Upper lobe of left lung (tissue), 6 donors: ENCODE measurements at places on chromosomes 12 and 14.

DNA sequence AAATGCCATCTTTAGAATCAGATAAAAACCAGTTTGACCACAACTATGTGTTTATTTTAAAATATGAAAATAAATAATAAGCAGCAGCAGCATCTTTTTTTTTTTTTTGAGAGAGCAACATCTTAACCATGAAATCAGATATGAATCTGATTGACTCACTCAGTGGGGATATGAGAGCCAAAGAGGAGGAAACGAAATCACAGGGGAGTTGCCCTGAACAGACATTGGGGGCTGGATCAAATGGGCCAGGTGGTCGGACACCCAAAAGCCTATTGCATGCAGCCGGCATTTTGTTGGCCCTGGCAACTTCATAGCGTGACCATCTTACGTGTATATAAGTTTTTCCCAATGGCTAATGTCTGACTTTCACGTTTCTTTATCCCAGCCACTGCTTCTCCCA lies 321.1 kb downstream of the NPAS3 start:
- no peak for DNase-seq

- no peak for DNase-seq
These were observed 16.0 kb downstream of the EIF2B2 start for GRCh38 chr14:75018694-75019093.

DNA sequence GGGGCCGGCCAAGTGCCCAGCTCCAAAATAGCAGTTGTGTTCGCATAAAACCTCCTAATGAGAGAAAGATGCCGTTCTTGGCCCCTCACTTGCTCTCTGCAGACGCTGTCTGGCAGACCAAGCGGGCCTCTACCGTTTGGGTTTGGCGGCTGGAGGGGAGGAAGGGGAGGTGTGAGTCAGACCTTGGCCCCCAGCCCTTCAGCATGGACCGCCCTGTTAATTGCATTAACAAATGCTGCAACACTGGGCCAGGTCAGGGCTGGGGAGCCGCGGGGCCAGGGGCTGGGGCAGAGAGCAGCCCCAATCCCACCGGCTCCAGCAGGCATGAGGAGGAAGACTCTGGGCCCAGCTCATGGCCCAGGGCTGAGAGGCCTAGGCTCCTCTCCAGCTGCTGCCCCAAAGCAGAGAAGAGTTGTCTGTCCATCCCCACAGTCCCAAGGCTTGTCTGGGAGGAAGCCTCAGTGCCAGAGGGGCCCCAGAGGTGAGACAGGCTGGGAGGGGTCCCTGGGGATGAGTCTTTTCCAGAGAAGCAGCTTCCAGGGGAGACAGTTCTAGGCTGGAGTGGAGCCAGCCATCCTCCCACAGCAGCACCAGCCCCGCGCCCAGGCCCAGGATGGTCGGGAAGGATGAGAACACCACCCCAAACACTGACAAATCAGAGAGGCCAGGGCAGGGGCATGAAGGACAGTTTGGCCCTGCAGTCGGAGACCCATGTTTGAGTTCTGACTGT lies 16.9 kb downstream of the LTBP2 start:
- peak; percentile 75 for DNase-seq

- DNase-seq, result no peak
These were observed 4.4 kb upstream of the KCNK10 start for GRCh38 chr14:88327497-88327896.

- no peak for DNase-seq
These were observed 67.4 kb downstream of the DDX51 start for GRCh38 chr12:132076711-132077110.

DNA sequence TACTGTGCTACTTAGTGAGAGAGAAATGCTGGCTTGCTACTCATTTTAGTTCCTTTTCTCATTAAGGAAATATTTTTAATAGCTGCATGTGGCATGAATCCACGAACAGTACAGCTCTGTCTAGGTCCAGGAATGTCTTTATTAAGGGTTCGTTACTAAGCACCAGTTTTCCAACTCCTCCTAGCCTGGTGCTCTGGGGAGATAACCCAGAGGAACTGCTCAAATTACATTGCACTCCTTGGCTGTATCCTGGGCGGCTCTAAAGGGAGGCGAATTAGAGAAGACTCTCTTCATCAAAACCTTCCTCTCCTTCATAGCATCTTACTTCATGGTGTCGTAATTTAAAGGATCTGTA lies 101.3 kb downstream of the PPM1A start:
- no peak for DNase-seq

- DNase-seq, result no peak
These were observed 298.9 kb downstream of the ITPR2 start for GRCh38 chr12:26534071-26534470.

DNA sequence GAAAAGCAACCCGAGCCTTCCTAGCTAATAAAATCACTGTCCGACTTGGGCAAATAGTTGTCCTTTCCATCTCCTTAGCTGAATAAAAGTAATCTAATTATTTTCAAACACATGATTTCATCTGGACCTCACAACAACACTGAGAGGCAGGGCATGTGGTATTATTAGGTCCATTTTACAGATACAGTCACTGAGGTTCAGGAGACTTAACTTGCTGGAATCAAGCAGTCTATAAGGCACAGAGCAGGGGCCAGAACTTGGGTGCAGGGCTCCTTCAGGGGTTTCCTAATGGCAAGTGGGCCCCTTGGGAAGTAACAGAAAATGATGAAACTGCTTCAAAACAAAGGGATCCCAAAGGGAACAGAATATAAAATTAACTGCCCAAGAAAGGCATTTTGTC lies 15.5 kb downstream of the PLXNC1 start:
- DNase-seq, result no peak

GRCh38 chr14:60640859-60641741 lies 8.2 kb downstream of the SIX1 start:
- no peak for DNase-seq

- no peak for DNase-seq
These were observed 11.7 kb upstream of the KCNA5 start for GRCh38 chr12:5031958-5032357.

DNA sequence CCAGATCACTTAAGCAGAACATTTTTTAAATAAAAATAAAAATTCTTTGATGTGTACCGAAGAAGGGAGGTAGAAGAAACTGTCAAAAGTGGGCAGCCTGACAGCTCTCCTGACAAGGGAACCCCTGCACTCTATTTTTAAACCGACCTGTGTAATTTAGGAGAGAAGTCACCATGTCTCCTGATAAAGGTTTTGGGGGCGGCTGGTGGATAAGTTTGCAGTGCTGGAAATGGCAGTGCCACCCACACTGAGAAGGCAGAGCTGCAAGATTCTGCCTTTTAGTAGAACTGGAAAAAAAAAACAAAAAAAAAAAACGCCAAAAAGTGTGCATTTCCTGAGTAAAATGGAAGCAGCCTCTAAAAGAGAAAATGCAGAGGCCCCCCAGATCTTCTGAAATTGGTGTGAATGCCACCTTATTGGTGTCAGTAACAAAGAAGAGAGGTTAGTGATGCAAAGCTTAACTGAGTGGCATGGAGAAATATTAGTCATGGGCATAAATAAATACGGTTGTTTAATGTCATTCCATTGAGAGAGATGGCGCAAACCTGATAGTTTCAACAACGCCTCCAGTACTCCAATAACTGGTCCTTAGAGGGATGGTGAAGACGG lies 24.7 kb downstream of the DUSP6 start:
- DNase-seq, result no peak

DNA sequence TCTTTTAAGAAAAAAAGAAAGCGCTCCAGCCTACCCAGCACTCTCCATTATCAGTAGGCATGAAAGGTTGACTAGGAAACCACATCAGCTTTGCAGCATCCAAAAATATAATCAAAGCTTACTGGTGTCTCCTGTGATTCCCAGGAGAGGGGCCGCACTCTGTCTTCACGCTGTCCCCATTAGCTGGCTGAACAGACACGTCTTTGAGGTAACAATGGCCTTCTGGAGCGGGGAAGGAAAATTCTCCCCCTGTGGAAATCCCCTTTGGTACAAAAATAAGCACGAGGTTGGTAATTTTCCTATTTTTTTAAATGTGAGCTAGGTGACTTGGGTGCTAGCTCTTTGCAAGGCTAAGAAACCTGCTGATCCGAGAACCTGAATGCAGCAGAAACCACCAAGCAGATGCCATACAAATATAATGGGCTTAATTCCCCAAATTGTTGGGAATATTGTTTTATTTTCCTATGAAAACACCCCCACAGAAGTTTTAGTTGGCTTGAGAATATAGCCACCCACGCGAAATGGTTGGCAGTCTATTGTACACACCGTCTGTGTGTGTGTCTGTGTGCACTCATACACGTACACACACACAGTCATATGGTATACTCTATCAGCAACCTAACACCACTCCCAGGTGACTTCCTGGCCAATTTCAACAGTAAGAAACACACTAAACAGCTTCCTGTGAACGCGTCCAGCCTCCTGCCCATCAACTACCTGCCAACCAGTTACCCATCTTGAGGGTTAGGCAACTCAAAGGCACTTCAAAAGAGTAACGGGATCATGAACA lies 71.2 kb downstream of the KSR2 start:
- no peak for DNase-seq

- peak; percentile 50 for DNase-seq
These were observed 6.6 kb upstream of the IKZF4 start for GRCh38 chr12:56014205-56014604.

GRCh38 chr12:116215023-116215422 lies 62.5 kb downstream of the MED13L start:
- DNase-seq, result no peak

DNA sequence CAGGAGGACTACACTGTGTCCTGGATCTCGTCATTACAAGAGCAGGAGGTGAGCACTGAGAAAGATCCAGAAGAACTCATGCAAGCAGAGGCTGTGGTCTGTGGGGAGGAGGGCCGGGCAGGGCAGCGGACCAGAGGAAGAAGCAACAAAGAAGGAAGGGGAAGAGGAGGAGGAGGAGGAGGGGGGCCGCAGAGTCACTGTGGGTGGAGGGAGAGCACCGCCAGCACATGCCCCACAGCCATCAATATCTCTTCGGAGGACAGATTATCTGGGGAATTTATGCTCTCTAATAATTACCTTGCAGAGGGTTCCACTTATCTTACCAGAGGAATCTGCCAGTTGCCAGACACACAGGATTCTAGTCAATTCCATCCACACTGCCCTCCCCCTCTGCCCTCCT lies 105.6 kb downstream of the DPF3 start:
- no peak for DNase-seq

DNA sequence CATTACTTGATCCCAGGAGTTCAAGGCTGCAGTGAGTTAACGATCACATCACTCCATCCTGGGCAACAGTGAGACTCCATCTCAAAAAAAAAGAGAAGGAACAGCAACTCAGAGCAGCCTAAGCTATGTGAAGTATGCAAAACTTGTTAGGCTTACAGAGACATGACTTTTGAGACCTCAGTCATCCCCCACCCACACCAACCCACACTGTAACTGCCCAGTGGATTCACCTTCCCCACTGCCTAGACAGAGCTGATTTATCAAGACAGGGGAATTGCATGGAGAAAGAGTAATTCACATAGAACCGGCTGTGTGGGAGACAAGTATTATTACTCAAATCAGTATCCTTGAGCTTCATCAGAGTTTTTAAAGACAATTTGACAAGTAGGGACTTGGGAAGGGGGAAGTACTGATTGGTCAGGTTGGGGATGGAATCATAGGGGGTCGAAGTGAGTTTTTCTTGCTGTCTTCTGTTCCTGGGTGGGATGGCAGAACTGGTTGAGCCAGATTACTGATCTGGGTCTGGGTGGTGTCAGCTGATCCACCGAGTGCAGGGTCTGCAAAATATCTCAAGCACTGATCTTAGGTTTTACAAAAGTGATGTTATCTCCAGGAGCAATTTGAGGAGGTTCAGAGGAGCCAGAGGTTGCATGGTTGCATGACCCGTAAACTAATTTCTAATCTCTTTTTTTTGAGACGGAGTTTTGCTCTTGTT lies 6.2 kb upstream of the WDR89 start:
- no peak for DNase-seq

- DNase-seq, result no peak
These were observed 55.7 kb downstream of the TRPV4 start for GRCh38 chr12:109777544-109777943.

GRCh38 chr14:36067428-36068187 lies 108.9 kb downstream of the PTCSC3 start:
- no peak for DNase-seq

DNA sequence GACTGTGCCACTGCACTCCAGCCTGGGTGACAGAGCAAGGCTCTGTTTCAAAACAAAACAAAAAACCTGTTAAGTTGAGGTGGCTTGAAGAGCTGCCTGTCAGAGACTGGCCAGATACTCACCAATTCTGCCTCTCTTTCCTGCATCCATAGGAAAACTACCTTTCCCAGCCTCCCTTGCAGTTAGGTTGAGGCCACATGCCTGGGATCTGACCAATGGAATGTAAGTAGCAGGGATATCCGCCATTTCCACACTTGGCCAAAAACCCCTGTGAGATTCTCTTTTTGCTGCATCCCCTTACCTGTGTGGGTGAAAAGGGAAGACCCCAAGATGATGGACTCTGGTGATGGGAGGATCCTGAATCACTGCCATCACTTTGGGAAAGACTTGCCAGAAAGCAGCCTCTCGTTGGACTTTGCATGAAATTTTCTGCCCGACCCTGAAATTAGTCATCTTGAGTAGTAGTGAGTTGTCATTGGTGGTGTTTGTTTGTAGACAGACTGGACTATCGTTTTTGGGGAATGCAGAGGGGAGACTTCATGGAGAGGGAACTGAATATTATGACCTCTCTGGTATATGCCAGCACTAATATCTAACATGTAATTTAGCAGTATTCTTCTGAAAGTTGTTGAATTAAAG lies 14.0 kb downstream of the GPR68 start:
- no peak for DNase-seq

DNA sequence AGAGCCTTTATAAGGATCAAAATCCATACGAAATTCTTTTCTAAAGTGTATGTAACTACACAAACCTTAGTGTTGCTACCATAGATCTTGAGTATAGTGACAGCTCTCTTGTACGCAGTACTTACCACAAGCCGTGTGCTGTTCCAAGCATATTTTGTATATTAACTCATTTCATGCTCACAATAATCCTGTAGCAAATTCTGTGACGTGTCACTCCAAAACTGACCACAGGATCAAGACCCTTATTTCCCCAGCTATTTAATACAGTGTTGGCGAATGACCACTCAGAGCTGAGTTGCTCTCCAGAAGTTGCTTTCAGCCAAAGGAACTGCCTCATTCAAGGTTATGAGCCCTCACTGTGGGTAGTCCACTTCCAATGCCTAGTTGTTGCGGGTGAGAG lies 169.8 kb downstream of the BTG1 start:
- no peak for DNase-seq

DNA sequence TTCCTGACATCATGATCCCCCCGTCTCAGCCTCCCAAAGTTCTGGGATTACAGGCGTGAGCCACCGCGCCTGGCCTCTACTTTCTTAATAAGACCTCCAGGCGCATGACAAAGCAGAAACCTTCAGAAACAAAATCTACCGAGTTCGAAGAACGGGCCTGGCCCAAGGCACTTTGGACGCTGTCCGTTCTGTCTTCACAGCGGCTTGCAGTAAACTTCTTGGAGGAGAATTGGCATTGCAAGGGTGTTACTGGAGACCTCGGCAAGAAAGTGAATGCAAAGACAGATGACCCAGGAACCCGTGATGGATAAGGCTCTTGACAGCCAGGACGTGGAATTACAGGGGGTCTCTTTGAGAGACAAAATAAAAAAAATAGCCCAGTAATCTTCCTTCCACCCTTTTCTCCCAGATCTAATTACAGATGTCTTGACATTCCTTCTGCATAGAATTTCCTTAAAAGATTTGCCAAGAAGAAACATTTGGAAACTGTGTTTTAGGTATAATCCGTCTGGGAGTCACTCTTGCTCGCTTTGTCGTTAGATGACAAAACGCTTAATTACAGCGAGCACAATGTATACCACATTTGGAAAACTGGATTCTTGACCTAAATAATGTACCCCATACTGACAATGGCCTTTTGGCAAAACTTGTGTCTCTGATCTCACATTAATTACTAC lies 83.2 kb upstream of the TBX3 start:
- no peak for DNase-seq

GRCh38 chr14:41570415-41571155 lies 36.1 kb upstream of the LRFN5 start:
- DNase-seq, result no peak
